ENCODE measurements at places on chromosomes 7 and 10.

DNA sequence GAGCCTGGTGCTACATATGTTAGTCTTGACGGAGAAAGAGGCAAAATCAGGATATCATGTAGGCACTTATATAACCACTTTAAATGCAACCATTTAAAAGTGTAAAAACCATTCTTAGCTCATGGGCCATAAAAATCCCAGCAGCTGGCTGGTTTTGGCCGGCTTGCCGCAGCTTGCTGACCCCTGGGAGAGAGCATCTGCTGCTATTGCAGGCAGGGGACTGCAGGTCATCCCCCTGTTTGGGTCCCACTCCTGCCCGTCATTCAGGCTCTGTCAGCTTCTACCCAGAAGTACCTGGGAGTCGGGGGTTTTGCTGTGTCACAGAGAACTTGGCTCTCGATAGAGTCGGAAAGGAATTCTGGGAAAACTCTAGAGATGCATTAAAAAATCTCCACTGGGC lies 187.4 kb downstream of the CUX1 start:
- H3K36me3 ChIP-seq: no peaks in the 10 kb centered on the region
- no peak for DNase-seq
- H3K4me3 ChIP-seq: no peak overlapping the region
- H3K4me1 ChIP-seq: no peaks in the 10 kb centered on the region
- H3K27ac ChIP-seq: no peak overlapping the region

- H3K27me3 ChIP-seq: no peaks in the 10 kb centered on the region
- peaks cover 19% of the 10 kb centered on the region for H3K4me1 ChIP-seq
- H3K4me3 ChIP-seq: no peak overlapping the region
- no peak overlapping the region for H3K27ac ChIP-seq
Observed at GRCh38 chr10:11687357-11687771, 54.8 kb upstream of the ECHDC3 start.

DNA sequence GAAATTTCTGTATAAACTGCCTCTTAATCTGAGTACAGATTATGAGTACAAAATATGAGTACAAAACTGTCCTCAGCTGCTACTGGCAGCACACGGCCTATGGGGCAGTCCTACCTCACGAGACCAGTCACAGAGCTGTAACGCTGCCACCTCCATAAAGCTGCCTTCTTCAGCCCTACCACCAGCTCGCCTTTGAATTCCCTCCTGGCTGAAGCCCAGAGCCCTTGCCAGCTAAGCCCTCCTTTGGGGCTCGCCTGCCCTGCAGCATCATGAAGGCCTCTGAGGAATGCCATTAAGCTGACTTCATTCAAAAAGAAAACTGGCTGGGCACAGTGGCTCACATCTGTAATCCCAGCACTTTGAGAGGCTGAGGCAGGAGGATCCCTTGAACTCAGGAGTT lies 180.0 kb upstream of the SH2B2 start:
- no peak for DNase-seq
- no peaks in the 10 kb centered on the region for H3K27me3 ChIP-seq
- H3K4me1 ChIP-seq: no peaks in the 10 kb centered on the region
- H3K27ac ChIP-seq: no peak overlapping the region
- H3K4me3 ChIP-seq: no peak overlapping the region
- H3K36me3 ChIP-seq: peaks cover 16% of the 10 kb centered on the region

DNA sequence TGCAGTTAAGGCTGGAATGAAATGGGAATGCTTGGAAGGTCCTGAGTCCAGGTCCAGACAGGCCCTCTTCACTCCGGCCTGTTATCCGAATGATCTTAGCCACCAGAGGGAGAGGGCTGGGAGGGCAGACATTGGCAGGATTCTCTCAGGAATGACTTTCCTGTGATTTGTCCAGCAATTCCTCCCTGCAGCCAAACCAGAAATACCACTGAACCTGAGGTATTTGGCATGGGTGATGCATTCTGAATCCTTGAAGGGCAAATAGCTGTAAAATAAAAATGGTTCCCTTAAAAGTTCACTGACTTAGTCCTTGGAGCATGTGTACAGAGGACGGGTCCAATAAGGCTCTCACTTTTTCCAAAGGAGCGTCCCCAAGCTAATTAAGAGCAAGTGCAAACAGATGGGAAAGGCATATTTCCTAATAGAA lies 77.5 kb upstream of the HABP2 start:
- H3K4me3 ChIP-seq: no peak overlapping the region
- H3K27ac ChIP-seq: no peak overlapping the region
- no peaks in the 10 kb centered on the region for H3K36me3 ChIP-seq
- H3K27me3 ChIP-seq: no peaks in the 10 kb centered on the region

- no peaks in the 10 kb centered on the region for H3K27me3 ChIP-seq
- no peaks in the 10 kb centered on the region for H3K36me3 ChIP-seq
- no peaks in the 10 kb centered on the region for H3K4me1 ChIP-seq
- H3K27ac ChIP-seq: no peak overlapping the region
- no peak overlapping the region for H3K4me3 ChIP-seq
- DNase-seq: no peak
Observed at GRCh38 chr7:91079487-91079886, 184.7 kb upstream of the FZD1 start.

DNA sequence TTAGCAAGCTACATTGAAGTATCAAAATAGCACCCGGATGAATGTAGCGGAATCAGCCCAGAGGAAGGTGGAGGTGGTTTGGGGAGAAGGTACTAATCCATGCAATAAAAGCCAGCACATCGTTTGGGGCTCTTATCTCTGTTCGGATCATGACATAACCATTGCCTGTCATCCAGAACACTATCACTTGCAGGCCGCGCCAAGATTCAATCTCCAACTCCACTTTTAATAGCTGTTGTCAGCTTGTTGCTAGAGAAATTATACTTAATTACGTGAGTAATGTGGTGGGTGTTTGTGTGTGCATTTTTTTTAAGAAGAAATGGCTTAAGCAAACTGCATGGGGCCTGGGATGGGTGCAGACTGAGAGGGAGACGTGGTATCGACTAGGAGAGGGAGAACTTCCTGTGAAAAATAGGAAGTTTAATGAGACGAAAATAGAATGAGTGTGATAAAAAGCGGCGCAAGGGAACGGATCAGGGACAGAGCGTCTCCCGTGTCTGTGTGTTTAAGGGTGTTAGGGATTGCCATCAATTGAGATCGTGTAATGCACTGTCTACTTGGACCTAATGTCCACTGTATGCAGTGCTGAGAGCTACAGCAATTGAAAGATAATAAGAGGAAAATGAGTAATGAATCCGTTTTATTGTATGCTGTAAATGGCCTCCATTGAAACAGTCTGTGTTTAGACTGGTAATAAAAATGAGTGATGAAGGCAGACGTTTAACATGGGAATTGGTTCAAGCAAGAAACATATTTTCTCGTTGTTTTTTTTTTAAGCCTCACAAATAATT lies 27.6 kb upstream of the SFMBT2 start:
- H3K4me1 ChIP-seq: no peaks in the 10 kb centered on the region
- no peak overlapping the region for H3K4me3 ChIP-seq
- DNase-seq: no peak
- H3K27me3 ChIP-seq: no peaks in the 10 kb centered on the region
- H3K36me3 ChIP-seq: no peaks in the 10 kb centered on the region
- no peak overlapping the region for H3K27ac ChIP-seq

DNA sequence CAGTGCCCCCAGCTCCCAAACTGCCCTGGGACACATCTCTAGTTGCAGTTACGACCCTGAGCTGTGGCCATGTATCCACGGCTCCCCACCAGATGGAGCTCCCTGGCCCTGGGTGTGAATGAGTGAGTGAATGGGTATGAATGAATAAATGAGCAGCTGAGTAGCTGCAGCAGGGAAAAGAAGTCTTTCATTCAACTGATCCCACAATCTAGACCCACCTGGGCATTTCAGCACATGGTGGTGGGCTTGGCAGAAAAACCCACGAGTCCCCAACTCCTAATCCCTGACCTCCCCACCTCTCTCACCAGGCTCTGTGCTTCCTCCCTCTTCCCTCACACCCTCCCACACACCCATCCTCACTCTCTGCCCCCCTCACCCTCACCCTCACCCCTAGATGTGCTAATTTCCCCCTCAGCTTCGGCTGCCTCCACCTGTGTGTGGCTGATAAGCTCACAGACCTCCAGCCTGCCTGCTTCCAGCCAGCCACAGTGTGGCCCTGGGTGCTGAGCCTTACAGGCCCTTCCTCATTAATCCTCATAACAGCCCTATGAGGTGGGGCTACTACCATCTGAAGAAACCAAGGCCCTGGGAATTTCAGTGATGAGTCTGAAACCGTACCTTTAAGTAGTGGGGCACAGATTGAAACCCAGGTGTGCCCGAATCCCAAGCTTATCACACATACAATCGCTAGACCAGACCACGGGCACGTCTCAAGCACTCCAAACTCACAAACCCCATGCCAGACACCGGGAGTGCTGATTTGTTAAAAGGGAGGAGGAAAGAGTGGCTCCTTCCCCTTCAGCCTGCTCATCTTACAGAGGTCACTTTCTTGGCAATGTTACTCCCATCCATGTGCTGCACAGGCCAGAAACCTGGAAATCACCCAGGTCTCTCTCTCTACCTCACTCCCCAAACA lies 2.2 kb upstream of the ATP6V1F start:
- DNase-seq: no peak
- H3K4me1 ChIP-seq: peaks cover 10% of the 10 kb centered on the region
- H3K27me3 ChIP-seq: no peaks in the 10 kb centered on the region
- H3K27ac ChIP-seq: no peak overlapping the region

DNA sequence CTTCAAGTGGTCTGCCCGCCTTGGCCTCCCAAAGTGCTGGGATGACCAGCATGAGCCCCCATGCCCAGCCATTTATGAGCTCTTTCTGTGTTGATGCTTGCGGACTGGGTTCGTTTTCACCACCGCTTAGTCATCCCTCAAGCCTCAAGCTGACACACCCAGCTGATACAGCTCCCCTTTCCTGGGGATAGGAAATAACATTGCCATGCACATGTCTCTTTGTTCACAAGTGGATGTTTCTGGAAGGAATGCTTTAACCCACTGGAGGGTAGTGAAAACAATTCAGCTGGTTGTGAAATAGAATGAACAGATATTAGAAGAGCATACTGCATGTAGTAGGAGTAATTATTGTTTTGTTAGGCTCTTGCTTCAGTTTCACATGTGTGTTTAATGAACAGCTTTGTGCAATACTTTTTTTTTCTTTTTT lies 8.5 kb upstream of the METTL27 start:
- H3K27ac ChIP-seq: no peak overlapping the region
- H3K4me3 ChIP-seq: no peak overlapping the region
- H3K27me3 ChIP-seq: no peaks in the 10 kb centered on the region
- H3K36me3 ChIP-seq: no peaks in the 10 kb centered on the region
- no peak for DNase-seq

DNA sequence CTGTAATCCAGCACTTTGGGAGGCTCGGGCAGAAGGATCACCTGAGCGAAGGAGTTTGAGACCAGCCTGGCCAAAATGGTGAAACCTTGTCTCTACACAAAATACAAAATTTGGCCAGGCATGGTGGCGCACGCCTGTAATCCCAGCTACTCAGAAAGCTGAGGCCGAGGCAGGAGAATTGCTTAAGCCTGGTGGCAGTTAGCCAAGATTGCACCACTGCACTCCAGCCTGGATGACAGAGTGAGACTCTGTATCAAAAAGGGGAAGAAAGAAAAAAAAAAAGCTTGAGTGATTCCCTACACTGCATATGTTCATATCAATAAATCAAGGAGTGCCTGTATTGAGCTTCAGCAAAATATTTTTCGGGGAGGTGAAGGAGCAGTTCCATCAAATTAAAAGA lies 45.8 kb upstream of the SRRM3 start:
- H3K4me1 ChIP-seq: peaks cover 10% of the 10 kb centered on the region
- no peaks in the 10 kb centered on the region for H3K27me3 ChIP-seq
- H3K36me3 ChIP-seq: no peaks in the 10 kb centered on the region
- no peak overlapping the region for H3K27ac ChIP-seq
- DNase-seq: no peak

GRCh38 chr10:6195846-6196245 lies 6.9 kb upstream of the PFKFB3 start:
- H3K27ac ChIP-seq: no peak overlapping the region
- H3K4me3 ChIP-seq: no peak overlapping the region
- DNase-seq: no peak
- no peaks in the 10 kb centered on the region for H3K36me3 ChIP-seq

- peaks cover 4% of the 10 kb centered on the region for H3K4me1 ChIP-seq
- H3K36me3 ChIP-seq: no peaks in the 10 kb centered on the region
- no peak for DNase-seq
- H3K27me3 ChIP-seq: peaks cover 20% of the 10 kb centered on the region
- no peak within 1 kb of the TSS for H3K4me3 ChIP-seq
- H3K27ac ChIP-seq: no peak within 1 kb of the TSS
Observed at GRCh38 chr10:80132299-80133139, at the start of gene PLAC9. Gene PLAC9, plus strand, starts transcription at chr10:80132730. Its CDS starts 33 bp downstream, at chr10:80132763.

GRCh38 chr7:94243066-94243711 lies 151.5 kb upstream of the COL1A2 start:
- DNase-seq: no peak
- no peak overlapping the region for H3K27ac ChIP-seq
- no peak overlapping the region for H3K4me3 ChIP-seq

- peaks cover 3% of the 10 kb centered on the region for H3K4me1 ChIP-seq
- no peak for DNase-seq
- no peak overlapping the region for H3K27ac ChIP-seq
- no peaks in the 10 kb centered on the region for H3K36me3 ChIP-seq
Observed at GRCh38 chr7:137952426-137952805, 49.5 kb downstream of the CREB3L2 start.

GRCh38 chr10:101545898-101546297 lies 42.2 kb downstream of the POLL start:
- H3K36me3 ChIP-seq: no peaks in the 10 kb centered on the region
- H3K4me1 ChIP-seq: no peaks in the 10 kb centered on the region
- DNase-seq: no peak
- no peak overlapping the region for H3K27ac ChIP-seq

- H3K27me3 ChIP-seq: no peaks in the 10 kb centered on the region
- no peak for DNase-seq
- no peak overlapping the region for H3K4me3 ChIP-seq
- H3K36me3 ChIP-seq: no peaks in the 10 kb centered on the region
Observed at GRCh38 chr10:58662314-58662713, 149.6 kb downstream of the BICC1 start.

DNA sequence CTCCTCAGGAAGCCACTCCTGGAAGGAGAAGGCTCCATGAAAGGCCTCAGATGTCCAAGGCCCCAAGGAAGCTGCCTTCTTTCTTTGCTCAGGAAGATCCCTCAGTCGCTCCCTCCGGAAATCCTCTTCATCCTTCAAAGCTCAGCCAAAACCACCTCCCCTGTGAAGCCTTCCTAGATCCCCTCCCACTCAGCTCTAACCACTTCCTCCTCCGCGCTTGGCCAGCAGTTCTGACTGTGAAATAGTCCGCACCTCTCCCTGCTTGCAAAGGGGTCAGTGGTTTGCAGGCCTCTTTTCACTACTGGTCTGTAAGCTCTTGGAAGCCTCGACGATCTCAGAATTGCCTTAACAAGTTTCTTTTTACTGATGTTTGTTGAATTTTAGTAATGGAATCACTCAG lies 23.9 kb downstream of the PYROXD2 start:
- peaks cover 2% of the 10 kb centered on the region for H3K36me3 ChIP-seq
- H3K4me3 ChIP-seq: no peak overlapping the region
- no peak overlapping the region for H3K27ac ChIP-seq
- no peak for DNase-seq
- H3K4me1 ChIP-seq: peaks cover 13% of the 10 kb centered on the region

DNA sequence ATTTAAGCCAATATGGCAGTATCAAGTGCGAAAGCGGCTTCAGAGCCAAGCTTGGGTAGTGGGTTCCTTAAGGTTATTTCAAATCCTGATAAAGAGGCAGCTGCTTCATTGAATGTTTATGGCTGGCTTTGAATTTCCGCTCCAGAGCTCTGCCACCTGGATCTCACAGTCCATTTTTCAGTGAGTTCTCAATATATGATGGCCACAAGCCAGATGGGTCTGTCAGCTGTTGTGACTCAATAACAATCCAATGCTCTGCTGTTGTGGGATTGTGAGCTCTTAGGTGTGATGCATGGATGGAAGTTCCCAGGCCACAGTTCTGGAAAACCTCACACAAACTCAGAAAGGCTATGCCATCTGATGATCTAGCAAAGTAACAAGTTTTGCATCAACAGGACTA lies 743.8 kb upstream of the LRRN3 start:
- DNase-seq: no peak
- H3K36me3 ChIP-seq: no peaks in the 10 kb centered on the region
- no peaks in the 10 kb centered on the region for H3K4me1 ChIP-seq
- H3K27ac ChIP-seq: no peak overlapping the region
- H3K4me3 ChIP-seq: no peak overlapping the region
